EH (cell line): ENCODE measurements at places on chromosomes 6 and 20.
A peak's percentile ranks its signal among the peaks of the same experiment; 100 is the strongest.

- no peak for DNase-seq
Measured at GRCh38 chr6:89008001-89008814, 44.8 kb upstream of the RNGTT start.

DNA sequence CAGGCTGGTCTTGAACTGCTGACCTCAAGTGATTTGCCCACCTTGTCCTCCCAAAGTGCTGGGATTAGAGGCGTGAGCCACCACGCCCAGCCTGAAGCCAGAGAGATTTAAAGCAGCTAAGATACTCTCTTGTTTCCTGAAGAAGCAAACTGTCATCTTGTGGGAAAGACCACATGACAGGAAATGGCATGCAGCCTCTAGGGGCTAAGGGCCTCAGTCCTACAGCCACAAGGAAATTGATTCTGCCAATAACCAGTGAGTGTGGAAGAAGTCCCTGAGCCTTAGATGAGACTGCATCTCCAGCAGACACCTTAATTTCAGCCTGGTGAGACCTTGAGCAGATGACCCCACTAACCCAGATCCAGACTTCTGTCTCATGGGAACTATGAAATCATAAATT lies 40.9 kb downstream of the KIZ start:
- peak; percentile 21 for DNase-seq

GRCh38 chr6:155530219-155530834 lies 74.7 kb upstream of the NOX3 start:
- DNase-seq = peak; percentile 63

- peak; percentile 94 for DNase-seq
Measured at GRCh38 chr6:137218473-137218916, 690 bp downstream of the IFNGR1 start.

GRCh38 chr6:124535299-124535698 lies 426.9 kb upstream of the RNF217 start:
- DNase-seq = no peak

- DNase-seq = peak; percentile 78
Measured at GRCh38 chr6:106339334-106340029, 13.9 kb upstream of the ATG5 start.

- DNase-seq = peak; percentile 94
Measured at GRCh38 chr6:134029495-134030455, 22.6 kb downstream of the SLC2A12 start.

DNA sequence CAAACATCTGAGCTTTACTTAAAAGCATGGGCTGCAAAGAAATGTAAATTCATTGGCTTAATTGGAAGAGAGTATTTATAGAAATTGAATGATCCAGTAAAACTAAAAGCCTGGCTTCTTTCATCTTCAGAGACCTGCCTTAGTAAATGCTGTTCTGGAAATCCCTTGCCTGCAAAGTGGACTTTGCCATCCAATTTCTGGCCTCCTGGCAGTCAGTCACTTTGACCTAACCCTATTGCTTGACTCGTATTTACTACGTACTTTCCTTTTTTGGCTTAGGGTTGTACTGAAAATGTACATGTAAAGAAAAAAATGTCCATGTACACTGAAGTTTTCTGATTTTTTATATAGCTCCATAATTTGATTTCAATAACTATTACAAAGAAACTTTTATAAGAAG lies 47.1 kb downstream of the E2F3 start:
- no peak for DNase-seq
